NB4 (cell line): ENCODE measurements at places on chromosomes 3 and 15.

GRCh38 chr3:41569632-41570305, 370.5 kb downstream of the CTNNB1 start:
- DNase-seq: no peak

DNA sequence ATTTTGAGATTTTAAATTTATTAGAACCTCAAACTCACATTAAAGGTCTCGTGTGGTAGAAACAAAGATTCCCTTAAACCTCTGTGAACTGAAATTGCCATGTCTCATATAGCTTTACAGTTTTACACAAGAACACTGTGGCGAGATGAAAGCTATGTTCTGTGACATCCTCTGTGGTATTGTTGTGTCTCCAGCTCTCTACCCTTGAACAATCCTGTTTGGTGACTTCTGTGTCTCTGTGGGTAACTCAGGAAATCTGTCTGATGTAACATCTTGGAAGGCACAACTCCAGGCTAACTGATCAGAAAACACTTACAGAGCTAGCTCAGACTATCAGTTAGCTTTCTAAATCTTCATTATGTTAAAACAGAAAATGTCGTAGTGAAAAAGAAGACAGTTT, 318.8 kb upstream of the GBE1 start:
- peak; percentile 2 for DNase-seq

GRCh38 chr3:156727519-156728205, 53.3 kb downstream of the TIPARP start:
- DNase-seq: no peak

GRCh38 chr3:183208260-183208659, 44.8 kb upstream of the B3GNT5 start:
- DNase-seq: no peak

- no peak for DNase-seq
Measured at GRCh38 chr15:95793231-95793630, 537.3 kb upstream of the NR2F2 start.
